Activated naive CD4-positive, alpha-beta T cell treated with anti-CD3 and anti-CD28 coated beads, Interleukin-2, amount 50 U/mL, for 72 hours (primary cell): ENCODE measurements at places on chromosomes 2 and 18. TPM values are rescaled to one million over a fixed set of nuclear protein-coding genes. Genes with fewer than 3 reads are reported as not detected.

GRCh38 chr18:44742718-44743311, 62.1 kb downstream of the SETBP1 start:
- no peak for DNase-seq

DNA sequence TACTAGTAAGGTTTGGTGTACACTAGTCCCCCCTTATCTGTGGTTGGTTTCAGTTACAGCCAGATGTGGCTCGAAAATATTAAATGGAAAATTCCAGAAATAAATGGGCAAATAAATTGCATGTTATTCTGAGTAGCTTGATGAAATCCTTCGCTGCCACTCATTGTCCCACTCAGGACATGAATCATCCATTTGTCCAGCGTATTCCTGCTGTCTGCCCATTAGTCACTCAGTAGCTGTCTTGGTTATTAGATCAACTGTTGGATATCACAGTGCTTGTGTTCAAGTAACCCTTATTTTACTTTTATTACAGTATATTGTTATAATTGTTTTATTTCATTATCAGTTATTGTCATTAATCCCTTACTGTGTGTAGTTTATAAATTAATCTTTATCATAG, 21.7 kb downstream of the ZDBF2 start:
- no peak for DNase-seq

DNA sequence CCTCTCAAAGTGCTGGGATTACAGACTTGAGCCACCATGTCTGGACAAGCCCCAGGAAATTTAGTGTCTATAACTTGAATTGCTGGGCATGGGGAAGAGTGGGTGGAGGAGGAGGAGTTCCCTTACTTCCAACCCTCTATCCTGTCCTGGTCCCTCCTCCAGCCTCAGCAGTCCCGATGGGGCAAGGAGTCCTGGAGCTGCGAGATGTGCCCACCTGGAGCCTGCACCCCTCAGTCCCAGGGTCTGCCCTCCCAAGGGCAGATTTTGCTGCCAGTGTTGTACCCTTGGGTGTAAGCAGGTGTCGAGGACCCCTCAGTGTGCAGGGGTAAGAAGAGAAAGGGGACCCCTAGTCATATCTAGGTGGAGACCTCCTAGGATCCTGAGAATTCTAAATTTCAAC, 2.8 kb downstream of the VAMP8 start:
- no peak for DNase-seq

The DHRS9 gene
- 5.9 TPM for total RNA-seq
